ENCODE measurements at places on chromosomes 11 and 22.

GRCh38 chr22:21818487-21819182 is 48.8 kb downstream of the MAPK1 start:
- no peak for DNase-seq

DNA sequence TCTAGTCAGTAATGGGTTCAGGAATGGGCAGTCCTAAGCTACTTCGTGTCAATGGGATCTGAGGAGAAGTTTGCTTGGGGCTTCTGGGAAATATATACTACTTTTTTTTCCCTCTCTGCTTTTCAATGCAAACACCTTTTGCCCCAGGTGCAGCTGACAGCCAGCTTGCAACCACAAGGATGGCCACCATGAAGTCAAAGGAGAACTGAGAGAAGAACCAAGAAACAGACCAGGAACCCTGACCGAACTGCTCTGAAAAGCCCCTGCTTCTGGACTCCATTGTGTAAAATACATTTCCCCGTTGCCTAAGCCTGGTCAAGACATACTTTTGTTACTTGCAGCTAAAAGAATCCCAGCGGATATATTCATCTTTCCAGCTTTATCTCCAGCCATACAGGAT is 20.1 kb upstream of the CD44 start:
- DNase-seq: no peak

- no peak for DNase-seq
Measured at GRCh38 chr11:46427364-46427763, 35.8 kb upstream of the CHRM4 start.

GRCh38 chr11:78995171-78995570 is 420.5 kb upstream of the NARS2 start:
- no peak for DNase-seq

DNA sequence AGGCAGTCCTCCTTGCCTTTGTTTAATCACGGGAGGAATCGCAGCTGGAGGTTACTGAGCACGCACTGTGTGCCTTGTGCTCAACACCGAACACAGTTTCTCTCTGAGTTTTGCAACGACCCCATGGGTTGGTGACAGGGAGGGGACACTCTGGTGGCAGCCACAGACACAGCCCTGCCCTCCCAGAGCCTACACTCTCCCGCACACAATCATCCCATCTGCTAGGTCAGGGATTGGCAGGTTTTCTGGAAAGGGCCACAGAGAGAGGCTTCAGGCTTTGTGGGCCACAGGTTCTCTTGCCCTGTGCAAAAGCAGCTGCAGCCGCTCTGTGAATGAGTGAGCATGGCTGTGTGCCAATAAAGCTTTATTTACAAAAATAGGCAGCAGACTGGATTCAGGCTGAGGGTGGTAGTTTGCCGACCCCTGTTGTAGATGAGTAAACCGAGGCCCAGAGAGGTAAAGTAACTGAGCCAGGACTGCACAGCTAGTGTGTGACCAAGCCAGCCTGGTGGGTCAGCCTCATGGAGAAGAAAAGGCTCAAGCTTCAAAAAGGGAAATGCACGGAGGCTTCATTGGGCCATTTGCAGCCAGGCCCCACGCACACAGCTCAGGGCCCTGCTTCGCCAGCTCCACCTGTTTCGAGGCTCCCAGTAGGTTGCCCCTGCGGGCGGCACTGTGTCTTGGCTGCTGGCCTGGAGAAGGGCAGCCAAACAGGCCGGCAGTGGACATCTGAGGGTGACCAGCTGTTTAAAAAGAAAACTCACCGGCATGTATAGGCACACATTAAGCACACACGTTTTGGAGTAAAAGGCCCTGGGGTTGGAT is 16.3 kb downstream of the LTO1 start:
- DNase-seq: no peak
